ENCODE measurements at places on chromosomes 11 and 22. TPM values are rescaled to one million over a fixed set of nuclear protein-coding genes. Genes with fewer than 3 reads are reported as not detected.

The TOMM22 gene
- 66.3 TPM for total RNA-seq

The DGCR6 gene
- 8.0 TPM for total RNA-seq

The ALDH3B2 gene
- total RNA-seq, result not detected

The FAT3 gene
- total RNA-seq, result 0.03 TPM

The TEX12 gene
- 0.54 TPM for total RNA-seq

The SPDYC gene
- not detected for total RNA-seq

The CHCHD10 gene
- total RNA-seq, result 1,642 TPM

The C11orf52 gene
- total RNA-seq, result 1.9 TPM

The SCGB1A1 gene
- not detected for total RNA-seq

The MRPL16 gene
- 92.9 TPM for total RNA-seq

The FGF3 gene
- total RNA-seq, result not detected

The CCDC116 gene
- total RNA-seq, result 0.16 TPM

The DRD4 gene
- 0.16 TPM for total RNA-seq

The KIF18A gene
- total RNA-seq, result 0.08 TPM

The RAB38 gene
- 0.70 TPM for total RNA-seq

The PDGFB gene
- 19.7 TPM for total RNA-seq

The PDE3B gene
- total RNA-seq, result 4.5 TPM

The GTSE1 gene
- 0.92 TPM for total RNA-seq

The POU2F3 gene
- 0.19 TPM for total RNA-seq

The MMP10 gene
- total RNA-seq, result not detected

The SYT8 gene
- not detected for total RNA-seq

The NPAS4 gene
- total RNA-seq, result not detected

The ADM2 gene
- total RNA-seq, result not detected

The ARHGEF17 gene
- total RNA-seq, result 57.1 TPM

The OR2AT4 gene
- not detected for total RNA-seq

The MS4A2 gene
- 0.95 TPM for total RNA-seq

The ATXN10 gene
- 138 TPM for total RNA-seq

The RASSF10 gene
- 0.19 TPM for total RNA-seq

The C11orf87 gene
- total RNA-seq, result not detected

The CRYAB gene
- 7,453 TPM for total RNA-seq

The GLYATL1B gene
- total RNA-seq, result not detected

The MPZL3 gene
- 2.2 TPM for total RNA-seq

The FOLR3 gene
- 1.7 TPM for total RNA-seq

The PIH1D2 gene
- 1.2 TPM for total RNA-seq

The MMP11 gene
- 28.0 TPM for total RNA-seq

The MMP27 gene
- not detected for total RNA-seq

The PATL1 gene
- 22.3 TPM for total RNA-seq

The SNAP29 gene
- total RNA-seq, result 22.8 TPM

The XKR3 gene
- total RNA-seq, result not detected

The SF3A1 gene
- total RNA-seq, result 95.4 TPM

The CARD16 gene
- 9.2 TPM for total RNA-seq

The OR52A1 gene
- not detected for total RNA-seq

The JAM3 gene
- total RNA-seq, result 22.5 TPM

The ANKK1 gene
- total RNA-seq, result not detected

The OR6A2 gene
- total RNA-seq, result not detected

The PEX16 gene
- total RNA-seq, result 10.4 TPM

The IL10RA gene
- 7.2 TPM for total RNA-seq
